ENCODE measurements at places on chromosomes 7 and 10.

- DNase-seq: no peak
Observed at GRCh38 chr7:117468174-117468573, 11.7 kb upstream of the CFTR start.

DNA sequence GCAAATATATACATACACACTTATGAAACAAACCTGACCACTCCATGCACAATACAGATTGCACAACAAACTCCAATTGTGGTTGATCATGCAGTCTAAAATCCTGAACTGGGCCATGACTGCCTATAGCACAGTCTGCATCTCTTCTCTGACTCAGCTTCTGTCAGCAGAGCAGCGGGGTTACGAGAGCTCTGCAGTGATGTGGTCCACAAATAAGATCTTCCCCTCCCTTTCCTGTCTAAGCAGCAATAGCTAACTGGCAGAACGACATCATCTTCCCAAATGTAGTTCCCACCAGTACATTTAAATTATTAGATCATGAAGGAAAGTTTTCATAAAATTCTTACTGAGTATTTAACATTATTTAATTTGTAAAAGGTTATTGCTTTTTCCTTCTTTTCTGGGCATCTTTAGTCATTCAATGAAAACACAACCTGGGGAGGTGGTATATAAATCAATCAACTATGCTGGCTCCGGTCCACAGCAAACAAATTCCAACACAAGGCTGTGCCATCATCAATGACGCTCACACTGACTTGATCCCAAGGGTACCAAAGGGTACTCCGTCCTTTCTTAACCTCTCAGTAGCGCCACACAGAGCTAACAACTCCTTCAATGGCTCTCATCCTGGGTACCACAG lies 17.1 kb downstream of the ARHGAP21 start:
- no peak for DNase-seq

DNA sequence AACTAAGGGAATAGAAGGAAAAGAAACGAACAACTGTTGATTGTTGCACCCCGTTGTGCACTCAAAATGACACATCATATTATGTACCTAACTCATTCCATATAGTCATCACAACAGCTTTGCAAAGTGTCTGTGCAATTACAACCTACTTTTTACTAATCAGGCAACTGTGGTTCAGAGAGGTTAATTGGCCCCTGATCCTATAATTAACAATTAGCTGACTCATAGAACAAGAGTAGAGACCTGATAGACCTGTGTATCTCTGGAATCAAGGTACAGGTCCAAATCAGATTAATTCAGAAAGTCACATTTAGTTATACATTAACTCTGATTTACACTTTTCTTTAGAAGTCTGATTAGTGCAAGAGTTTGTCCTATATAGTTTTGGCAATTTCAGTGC lies 122.5 kb upstream of the CDK13 start:
- DNase-seq: no peak

GRCh38 chr10:36506697-36507496 lies 618.5 kb upstream of the ANKRD30A start:
- no peak for DNase-seq

DNA sequence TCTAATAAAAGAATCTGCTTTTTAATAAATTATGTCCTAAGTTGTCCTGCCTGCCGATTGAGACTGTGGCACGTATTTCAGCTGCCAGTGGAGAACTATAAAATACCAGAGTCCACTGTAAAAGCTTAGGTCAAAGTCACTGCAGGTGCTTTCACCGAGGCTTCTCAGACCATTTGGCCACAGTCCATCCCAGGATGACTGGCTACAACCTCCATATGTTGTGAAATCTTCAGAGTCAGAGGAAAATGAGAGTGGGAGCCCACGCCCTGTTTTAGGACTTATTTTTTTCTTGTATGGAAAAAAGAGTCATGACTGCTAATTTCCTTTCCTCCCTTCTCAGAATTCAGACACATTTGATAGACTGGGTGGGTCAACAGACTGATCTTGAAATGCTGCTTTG lies 182.9 kb downstream of the ANK3 start:
- DNase-seq: no peak

DNA sequence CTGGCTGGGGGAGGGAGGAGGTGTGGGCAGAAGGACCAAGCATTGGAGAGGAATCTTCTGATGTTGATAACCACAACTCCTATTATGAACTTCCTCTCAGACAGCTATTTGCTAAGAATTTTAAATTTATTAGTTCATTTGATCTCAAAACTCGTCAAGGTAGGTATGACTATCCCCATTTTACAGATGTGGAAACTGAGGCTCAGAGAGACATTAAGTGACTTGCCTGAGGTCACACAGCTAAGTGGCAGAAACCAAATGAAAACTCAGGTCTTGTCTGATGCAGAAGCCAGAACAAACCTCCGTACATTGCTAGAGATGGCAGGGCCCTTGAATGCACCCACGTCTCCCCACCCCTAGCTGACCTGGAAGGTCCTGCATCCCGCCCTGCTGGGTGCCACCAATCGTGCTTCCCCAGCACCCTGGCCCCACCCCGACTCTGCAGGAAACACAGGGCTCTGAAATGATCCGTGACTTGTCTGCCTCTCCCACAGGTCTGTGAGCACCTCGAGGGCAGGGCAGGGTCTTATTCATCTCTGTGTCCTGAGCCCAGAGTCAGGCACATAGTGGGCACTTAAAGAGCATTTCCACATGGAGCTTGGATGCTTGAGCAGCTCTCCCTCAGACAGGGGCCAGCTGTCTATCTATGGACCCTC lies 5.6 kb upstream of the PALD1 start:
- no peak for DNase-seq

DNA sequence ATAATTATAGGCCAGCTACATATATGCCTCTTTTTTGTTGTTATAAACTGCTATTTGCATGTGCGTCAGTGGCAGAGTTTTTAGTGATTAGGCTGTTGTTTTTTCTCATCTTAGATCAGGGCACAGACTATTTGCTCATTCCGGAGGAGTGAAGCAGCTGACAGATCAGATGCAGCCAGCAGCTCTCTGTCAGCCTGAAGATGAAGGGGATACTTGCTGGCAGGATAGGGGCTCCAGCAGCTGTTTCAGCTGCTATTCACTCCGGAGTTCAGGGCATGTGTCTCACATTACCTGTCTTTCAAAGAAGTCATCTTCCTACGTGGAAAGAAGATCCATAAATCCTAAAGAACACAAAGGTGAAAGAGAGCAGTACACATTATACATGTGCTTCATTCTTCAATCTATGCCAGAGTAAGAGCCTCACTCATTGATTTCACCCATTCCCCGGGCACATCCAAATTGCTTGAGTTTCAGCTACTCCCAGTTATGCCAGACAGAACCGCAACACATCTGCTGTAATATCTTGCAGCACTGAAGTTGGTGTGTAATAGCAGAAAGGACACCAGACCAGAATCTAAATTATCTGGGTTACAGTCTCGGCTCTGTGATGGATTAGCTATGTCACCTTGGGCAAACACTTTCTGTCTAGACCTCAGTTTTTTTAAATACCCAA lies 182.8 kb upstream of the CHRM2 start:
- DNase-seq: no peak

DNA sequence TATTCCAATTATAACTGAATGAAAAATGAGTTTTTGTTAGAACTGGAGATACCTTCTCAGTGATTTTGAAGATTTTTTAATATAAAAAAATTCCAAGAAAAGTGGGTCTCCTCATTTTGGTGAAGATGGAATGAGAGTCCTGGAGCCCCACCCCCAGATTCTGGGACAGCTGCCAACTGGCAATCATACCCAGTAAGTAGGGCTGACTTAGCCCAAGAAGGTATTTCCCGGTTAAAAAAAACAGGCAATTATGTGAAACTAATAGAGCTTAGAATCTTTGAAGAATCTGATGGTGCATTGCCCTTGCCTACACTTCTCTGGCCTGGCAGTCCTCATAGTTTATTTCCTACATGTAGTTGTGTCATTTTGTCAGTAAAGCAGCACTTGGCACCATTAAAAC lies 52.8 kb upstream of the VWDE start:
- DNase-seq: no peak

- no peak for DNase-seq
Observed at GRCh38 chr10:78572565-78572964, 496.2 kb upstream of the ZMIZ1 start.

- DNase-seq: no peak
Observed at GRCh38 chr10:88073682-88074081, 210.3 kb downstream of the PTEN start.

GRCh38 chr10:122287570-122287969 lies 16.5 kb downstream of the BTBD16 start:
- no peak for DNase-seq

DNA sequence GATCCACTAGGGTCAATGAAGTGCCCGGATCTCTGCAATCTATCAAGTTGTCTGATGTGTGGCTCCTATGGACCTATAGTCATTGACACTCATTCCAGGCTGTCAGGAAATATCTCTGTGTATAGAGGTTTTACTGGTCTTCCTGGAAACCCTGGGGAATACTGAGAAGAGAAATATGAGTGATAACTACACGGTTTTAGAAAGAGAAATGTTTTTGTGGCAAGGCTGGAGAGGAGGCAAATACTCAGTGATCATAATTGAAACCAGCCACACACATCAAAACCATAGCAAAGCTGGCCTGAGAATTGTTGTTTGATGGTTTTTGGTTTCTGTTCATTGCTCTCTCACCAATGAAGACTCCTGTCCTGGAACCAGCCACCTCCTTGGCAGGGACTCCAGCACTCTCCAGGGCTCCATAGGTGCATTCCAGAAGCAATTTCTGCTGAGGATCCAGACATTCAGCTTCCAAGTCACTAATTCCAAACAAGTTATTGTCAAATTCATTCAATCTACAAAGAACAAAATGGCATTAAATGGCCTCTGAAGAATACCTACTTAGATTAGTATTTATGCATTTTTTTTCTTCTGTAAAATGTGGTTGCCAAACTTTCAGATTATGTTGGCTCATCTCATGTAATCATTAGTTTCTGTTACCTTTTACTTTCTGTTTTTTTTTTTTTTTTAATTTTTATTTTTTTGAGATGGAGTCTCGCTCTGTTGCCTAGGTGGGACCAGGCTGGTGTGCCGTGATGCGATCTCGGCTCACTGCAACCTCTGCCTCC lies 108.6 kb upstream of the ABI1 start:
- no peak for DNase-seq

- no peak for DNase-seq
Observed at GRCh38 chr10:29600067-29600466, 34.7 kb downstream of the SVIL start.

GRCh38 chr7:31104361-31105255 lies 52.5 kb downstream of the ADCYAP1R1 start:
- no peak for DNase-seq

GRCh38 chr7:140670343-140670935 lies 2.3 kb upstream of the ADCK2 start:
- DNase-seq: no peak

DNA sequence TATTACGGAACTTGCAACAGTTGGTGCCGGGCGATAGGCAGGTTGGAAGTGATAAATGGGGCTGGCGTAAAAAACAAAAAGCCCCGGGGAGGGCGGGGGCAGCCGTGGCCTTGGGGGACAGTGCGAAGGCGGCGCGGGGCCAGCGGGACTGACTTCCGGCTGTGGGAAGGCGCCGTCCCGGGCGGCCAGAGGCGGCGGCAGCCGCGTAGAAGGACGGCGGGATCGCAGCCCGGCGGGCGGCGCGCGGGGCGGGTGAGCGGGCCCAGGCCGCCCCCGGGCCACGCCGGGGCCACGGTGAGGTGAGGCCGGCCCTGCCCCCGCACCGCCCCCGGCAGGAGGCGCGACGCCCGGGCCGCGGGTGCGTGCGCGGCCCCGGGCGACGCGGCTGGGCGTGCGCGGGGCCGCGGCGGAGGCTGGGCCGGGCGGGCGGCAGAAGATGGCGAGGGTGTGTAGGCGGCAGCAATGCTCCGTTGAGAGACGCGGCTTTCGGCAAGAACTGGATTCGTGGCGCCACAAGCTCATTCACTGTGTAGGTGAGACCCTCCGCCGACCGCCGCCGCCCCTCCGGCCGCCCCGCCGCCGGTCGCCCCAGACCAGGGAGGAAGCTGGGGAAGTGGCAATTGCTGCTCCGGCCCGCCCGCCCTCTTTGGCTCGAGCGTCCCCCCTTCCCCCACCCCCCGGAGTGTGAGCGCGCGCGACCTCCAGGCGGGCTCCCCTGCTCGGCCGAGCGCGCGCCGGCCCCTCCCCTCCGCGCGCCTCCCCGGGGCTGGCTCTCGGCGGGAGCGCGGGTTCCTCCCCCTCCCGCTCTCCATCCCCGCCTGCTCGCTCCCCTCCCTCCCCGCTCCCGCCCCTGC lies at the start of gene LCOR:
Gene LCOR (plus strand): TSS at position 432 of the 854 bp plus-strand sequence. CDS start 116,760 bp downstream, outside the sequence.
- DNase-seq: peak; percentile 66

- DNase-seq: no peak
Observed at GRCh38 chr10:77902159-77902558, 24.4 kb downstream of the DLG5 start.

GRCh38 chr10:89944138-89944537 lies 242.7 kb downstream of the KIF20B start:
- no peak for DNase-seq

DNA sequence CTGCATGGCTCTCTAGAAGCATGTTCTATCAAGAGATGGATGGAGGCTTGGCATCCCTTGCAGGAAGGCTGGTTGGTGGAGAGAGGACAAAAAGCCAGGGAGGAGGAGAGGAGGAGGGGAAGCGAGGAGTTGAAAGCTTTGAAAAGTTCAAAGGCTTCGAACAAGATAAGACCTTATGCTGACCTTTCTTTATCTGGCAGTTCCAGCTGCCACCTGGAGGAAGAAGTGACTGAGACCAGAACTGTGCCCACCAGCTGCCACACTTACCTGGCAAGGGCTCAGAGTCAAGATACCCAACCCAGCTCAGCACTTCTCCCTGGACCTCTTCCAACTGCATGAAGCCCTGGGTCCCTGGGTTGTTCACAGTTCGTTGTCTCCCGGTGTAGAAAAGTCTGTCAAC lies 14.8 kb downstream of the CCL24 start:
- no peak for DNase-seq

- DNase-seq: no peak
Observed at GRCh38 chr7:13159003-13159402, 471.6 kb downstream of the ARL4A start.

- no peak for DNase-seq
Observed at GRCh38 chr10:47195274-47195885, 104.6 kb upstream of the GDF10 start.

- DNase-seq: no peak
Observed at GRCh38 chr7:46493196-46493595, 572.1 kb upstream of the IGFBP3 start.

- DNase-seq: no peak
Observed at GRCh38 chr7:158324397-158325360, 262.9 kb downstream of the PTPRN2 start.

DNA sequence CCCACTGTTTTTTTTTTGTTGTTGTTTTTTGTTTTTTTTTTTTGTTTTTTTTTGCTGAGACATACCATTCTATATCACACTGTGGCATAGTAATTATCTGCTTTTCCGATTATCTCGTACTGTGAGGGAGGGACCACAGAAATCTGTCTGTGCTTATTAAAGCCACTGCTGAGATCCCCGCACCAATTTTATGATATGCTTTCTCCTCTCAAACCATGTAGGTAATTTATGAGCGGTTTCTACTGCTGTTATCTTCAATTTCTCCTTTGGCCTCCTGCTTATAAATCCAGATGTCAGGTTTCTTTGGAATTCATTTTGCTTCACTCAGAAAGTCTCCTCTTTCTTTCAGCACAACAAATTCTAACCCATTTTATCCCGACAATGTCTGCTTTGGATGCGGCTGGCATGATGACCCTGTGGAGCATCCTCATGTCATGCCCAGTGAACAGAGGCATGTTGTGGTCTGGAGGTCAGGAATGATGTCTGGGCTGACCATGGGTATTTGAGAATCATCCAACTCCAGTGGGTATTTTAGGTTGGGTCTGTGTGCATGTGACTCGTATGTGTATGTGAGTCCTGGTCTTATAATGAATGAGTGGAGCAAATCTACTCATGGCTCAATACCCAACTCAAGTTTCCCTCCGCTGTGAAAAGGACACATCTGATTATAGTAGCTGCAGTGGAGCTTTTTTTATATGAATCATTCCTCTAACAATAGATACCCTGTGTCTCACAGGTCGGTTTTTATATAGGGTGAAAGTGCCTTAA lies 213.4 kb downstream of the GALNT17 start:
- DNase-seq: no peak

All from stimulated activated CD4-positive, alpha-beta T cell treated with anti-CD3 and anti-CD28 coated beads, Interleukin-15, amount 100 ng/mL, for 1 hour (primary cell).